ENCODE measurements at places on chromosomes 5 and 9.

DNA sequence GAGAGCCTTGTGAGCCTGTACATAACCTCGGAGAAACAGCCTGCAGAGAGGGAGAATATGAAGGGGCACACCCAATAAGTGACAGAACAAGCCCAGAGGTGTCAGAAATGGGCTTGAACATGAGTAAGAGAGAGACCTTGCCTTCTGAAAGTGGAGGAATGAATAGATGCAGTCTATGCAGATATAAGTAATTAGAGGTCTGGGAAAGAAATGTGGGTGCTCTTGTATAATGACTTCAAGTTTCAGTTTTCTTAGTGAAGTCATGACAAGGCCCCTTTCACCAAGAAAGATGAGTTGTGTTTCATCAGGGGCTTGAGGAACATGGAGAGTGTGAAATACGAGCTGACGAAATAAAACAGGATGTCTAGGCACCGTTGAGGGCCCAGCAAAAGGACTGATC lies 15.1 kb downstream of the GRAMD2B start:
- no peak for DNase-seq

DNA sequence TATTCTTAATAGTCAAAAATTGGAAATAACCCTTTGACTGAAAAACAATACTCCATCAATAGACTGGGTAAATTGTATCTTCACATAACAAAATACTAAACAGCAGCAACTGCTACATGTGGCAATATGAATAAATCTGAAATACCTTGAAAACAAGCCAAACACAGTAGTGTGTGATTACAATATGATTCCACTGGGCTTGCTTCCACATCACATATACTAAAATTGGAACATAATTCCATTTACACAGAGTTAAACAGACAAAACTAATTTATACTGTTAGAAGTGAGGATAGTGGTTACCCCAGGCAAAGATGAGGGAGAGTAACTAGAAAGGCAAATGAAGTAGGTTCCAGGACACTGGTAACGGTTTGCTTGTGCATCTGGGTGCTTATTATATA lies 20.4 kb downstream of the FNIP1 start:
- DNase-seq = no peak

DNA sequence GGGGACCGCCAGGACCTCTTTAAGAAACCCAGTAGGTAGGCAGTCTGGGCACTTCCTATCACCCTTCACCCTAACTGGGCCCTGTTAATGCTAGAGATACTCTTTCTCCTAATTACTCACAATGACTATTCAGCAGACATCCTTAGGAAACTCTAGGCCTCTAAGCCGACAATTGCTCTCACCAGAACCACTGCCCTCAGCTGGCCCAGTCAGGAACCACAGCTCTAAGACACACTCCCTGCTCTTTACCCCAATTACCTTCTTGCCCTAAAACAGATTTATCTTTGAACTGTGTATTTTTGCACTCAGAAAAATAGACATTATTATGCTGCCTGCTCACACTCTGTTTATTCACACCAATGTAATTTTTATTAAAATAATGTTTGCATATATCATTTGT lies 432.6 kb upstream of the SLC30A5 start:
- no peak for DNase-seq

DNA sequence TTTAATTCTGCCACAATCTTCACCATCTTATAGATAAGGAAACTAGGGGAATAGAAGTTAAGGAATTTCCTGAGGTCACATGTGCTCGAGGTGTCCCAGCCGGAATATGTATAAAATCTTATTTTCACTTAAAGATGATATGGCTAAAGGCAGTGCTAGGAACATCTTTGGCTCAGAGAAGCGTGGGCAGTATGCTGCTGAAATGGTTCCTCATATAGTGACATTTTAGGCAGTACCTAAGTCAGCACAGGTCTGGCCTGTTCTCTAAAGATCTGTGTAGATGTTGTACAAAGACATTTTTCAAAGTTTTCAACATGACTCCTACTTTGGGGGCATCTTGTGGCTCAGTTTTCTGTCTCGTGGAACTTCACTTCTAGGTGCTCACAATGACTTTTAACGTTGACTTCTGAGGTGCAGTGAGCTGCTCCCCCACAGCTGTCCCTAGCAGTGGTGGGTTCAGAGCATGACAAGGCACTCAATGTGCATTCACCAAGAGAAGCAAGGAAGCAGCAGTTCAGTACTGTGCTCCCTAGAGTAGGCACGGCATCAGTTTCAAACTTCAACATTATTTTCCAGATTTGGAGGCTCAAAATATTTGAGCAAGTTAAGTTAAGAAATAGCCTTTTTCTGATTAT lies 40.3 kb downstream of the TNFAIP8 start:
- no peak for DNase-seq

GRCh38 chr5:163658702-163659567 lies 153.5 kb downstream of the MAT2B start:
- DNase-seq = no peak
